ENCODE measurements at places on chromosomes 5 and 9.

DNA sequence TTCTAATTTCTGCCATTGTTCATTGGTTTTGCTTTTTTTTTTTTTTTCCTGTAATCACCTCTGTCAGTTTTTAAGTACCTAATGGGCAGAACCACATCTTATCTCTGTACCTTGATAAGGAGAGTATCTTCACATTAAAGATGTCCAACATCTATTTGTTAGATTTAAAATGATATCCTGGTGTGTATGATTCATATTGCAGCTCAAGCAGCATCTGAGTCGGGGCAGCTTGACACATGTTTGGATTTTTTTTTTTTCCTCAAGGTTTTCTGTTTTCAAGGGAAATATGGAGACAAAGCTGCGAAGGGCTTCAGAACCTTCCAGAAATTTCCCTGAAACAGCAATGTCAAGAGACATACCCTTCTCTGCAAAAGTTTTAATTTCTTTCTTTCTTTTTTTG, 164.7 kb downstream of the DOCK2 start:
- DNase-seq: peak; percentile 64

DNA sequence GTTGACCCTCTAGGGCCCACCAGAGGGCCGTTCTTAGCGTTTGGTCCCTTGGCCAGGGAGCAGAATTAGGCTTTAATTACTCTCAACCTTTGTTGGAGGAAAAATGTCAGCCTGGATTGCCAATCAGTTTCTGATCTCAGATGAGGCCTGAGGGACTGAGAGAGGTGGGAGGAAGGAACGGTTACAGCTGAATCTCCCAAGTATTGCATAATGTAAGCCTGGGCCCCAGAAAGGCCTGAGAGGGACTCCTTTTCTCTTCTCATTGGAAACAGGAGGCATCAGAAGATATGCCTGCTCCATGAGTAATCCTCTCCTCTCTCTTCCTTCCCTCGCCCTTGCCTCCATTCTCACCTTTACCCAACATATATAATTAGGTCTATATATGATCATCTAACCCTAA, 105.7 kb downstream of the INSYN2B start:
- peak; percentile 59 for DNase-seq

DNA sequence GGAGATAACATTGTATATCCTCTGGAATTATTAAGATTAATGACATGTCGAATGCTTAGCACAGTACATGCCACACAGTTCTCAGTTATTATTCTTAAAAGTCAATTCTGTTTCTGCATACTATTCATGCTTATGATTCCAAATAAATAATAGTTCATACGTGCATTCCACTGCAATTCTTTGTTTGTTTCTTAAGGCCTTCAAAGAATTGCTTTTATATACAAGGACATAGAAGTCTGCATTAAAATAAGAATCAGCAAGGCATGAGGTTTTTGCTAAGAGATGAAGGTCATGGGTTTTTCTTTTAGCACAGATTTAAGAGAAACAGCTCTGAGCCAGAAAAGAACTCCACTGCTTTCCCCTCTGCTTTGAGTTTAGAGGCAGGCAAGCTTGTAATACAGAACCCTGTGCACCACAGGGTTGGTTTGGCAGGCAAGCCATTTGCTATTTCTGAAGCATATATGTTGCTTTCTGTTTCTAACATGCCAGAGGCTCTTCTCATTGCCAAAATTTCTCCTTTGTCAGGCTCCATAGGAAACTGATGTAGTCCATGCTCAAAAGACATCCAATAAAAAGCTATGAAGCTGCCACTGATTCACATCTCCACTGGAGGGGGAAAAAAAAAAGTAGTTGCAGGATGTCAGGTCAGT, 420.6 kb upstream of the TYRP1 start:
- no peak for DNase-seq

DNA sequence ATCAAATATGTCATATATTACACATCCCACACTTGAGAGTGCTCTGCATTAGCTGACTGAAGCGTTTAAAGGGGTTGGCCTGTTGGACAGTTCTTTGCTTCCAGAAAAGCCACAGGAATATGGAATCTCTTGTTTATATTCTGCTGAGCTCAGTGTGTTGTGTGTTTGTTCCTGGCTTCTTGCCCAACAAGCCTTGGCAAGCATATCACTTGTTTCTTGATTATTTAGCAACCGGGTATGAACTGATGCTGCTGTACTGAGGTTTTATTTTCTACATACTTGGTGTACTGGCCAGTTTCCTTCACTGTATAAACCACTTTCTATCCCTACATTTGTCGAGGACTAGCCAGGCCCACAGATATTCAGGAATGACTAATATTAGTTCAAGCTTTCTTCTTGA, 378.9 kb downstream of the KCTD16 start:
- DNase-seq: peak; percentile 34

- peak; percentile 39 for DNase-seq
Observed at GRCh38 chr5:41112486-41113455, 41.6 kb upstream of the MROH2B start.

DNA sequence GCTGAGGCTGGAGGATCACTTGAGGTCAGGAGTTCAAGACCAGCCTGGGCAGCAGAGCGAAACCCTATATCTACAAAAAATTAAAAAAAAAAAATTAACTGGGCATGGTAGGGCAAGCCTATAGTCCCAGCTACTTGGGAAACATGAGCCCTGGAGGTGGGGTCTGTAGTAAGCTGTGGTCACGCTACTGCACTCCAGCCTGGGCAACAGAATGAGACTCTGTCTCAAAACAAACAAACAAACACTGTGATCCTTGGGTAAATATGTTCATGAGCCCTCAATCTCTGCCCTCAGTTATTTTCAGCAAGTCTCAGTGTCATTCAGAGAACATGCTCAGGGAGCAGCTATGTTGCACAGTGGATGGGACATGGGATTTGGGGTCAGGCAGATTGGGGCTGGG, 76.2 kb downstream of the PTTG1 start:
- no peak for DNase-seq

GRCh38 chr5:135150767-135151166, 116.7 kb upstream of the PITX1 start:
- DNase-seq: no peak

- peak; percentile 15 for DNase-seq
Observed at GRCh38 chr5:159210210-159210661, 883 bp upstream of the RNF145 start.

DNA sequence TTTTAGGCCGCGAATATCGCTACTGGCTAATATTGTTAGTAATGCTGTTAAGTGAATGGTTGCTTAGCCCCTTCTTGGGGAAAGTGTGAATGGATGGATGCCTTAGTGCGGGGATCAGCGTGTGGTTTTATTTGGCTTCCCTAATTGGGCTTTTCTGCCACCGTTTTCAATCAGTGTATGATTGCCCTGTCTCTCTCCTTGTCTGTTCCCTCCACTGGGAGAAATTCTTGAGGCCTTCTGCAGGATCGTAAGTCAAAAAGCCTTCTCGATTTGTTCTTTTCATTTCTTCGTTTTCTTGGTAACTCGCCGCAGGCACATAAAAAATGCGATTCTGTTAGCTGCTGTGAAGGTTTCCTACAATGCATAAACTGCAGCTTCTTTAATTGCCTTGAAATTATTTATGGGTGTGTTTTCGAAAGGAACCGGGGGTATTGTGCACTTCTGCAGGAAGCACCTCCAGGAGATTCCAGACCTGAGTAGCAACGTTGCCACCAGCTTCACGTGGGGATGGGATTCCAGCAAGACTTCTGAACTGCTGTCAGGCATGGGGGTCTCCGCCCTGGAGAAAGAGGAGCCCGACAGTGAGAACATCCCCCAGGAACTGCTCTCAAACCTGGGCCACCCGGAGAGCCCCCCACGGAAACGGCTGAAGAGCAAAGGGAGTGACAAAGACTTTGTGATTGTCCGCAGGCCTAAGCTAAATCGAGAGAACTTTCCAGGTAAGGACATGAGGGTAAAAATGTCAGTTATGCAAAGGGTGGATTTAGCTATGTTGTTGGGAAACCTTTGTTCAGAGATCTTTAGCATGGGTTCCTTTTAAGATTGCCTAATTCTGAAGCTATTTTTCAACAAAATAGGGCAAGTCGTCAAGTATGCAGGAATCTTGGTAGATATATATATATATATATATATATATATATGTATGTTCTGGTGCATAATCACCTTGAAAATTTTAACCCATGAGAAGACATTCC, 700 bp downstream of the SKP2 start:
- DNase-seq: peak; percentile 48

- DNase-seq: peak; percentile 89
Observed at GRCh38 chr5:83471405-83472212, at the start of gene VCAN. Gene VCAN (plus strand): TSS chr5:83471744. CDS start chr5:83483519, 11,775 bp downstream.

GRCh38 chr9:114522286-114522685, 17.0 kb upstream of the WHRN start:
- DNase-seq: no peak

GRCh38 chr9:26516773-26517343, 375.7 kb downstream of the CAAP1 start:
- DNase-seq: no peak

- DNase-seq: peak; percentile 80
Observed at GRCh38 chr9:4315582-4316215, 15.8 kb upstream of the GLIS3 start.

- peak; percentile 16 for DNase-seq
Observed at GRCh38 chr9:78614892-78615291, 318.0 kb downstream of the PSAT1 start.

DNA sequence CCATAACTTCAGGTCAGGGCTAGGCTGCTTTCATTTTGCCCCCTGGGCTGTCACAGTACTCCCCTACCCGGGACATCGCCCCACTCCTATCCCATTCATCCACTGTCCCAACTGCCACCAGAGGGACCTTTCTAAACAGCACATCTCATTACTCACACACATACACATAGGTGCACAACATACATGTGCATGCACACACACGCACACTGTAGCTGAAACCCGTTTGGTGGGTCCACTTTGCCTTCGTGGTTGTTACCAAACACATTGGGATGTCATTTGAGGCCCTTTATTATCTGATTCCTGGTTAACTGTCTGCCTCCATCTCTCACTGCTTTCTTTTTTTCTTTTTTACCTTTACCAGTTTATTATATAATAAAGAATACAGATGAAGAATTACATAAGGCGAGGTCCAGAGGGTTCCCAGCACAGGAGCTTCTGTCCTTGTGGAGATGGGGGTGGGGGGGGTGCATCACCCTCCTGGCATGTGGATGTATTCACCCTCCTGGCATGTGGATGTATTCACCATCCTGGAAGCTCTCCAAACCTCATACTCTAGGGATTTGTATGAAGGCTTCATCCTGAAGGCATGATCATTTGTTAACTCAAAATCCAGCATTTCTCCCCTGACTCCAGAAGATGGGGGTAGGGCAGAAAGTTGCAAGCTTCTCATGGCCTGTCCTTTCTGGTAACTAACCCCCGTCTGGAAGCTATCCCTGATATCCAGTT, 186.0 kb downstream of the GOLPH3 start:
- peak; percentile 96 for DNase-seq

- peak; percentile 27 for DNase-seq
Observed at GRCh38 chr5:122772446-122772845, 2.4 kb upstream of the SNX2 start.

DNA sequence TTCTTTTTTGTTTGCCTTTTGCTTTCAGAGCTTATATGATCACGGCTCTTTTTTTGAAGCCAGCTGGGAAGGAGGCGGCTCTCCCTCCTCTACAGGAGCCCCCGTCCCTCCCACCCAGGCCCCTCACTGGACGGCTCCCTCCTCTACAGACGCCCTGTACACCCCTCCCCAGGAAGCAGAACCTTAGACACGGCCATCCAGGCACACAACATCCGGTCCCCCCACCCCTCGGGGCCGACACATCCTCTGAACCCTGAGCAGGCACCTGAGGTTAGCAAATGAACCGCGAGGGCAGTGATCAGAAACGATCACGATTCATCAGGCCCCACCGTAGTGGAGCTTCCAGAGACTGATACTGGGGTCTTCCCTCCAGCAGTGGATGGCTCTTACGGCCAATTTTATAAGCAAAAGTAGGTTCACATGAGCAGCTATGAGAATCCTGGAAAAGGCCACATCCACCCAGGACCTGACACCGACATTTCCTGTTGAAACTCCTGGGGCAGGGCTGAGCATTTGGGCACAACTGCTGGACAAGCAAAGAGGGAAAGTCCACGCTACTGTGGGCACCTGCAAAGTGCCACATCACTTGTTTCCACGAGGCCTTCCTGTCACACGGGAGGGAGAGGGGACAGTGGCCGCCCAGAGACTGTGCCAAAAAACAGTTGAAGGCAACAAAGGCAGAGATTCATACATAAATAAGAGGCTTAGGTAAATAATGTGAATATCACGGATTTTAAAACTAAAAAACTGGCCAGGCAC, 78.9 kb downstream of the SEMA4D start:
- no peak for DNase-seq

- DNase-seq: peak; percentile 90
Observed at GRCh38 chr9:114856215-114856941, 50.5 kb upstream of the TNFSF15 start.

Data from GM23248 (cell line).